ENCODE measurements at places on chromosomes 7 and 10.

- no peak for DNase-seq
Measured at GRCh38 chr10:60465801-60466200, 76.1 kb upstream of the ANK3 start.

- no peak for DNase-seq
Measured at GRCh38 chr7:12706900-12707536, 19.6 kb downstream of the ARL4A start.

DNA sequence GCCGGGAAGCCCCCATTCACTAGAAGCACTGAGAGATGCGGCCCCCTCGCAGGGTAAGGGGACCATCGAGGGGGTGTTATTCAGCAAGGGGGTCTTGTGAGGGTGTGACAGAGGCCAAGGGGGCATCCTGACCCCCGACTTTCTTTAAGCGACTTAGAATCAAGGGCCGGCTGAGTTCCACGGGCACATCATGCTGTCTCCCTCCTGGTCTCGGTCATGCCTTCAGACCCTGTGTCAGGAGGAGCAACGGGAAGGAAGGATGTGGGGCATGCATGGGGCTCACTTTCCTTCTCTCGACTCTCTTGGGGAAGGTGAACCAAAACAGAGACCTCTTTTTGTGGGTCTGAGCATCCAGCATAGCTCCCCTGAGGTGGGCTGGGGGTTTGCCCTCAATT is 2.5 kb downstream of the ACSL5 start:
- DNase-seq, result no peak

DNA sequence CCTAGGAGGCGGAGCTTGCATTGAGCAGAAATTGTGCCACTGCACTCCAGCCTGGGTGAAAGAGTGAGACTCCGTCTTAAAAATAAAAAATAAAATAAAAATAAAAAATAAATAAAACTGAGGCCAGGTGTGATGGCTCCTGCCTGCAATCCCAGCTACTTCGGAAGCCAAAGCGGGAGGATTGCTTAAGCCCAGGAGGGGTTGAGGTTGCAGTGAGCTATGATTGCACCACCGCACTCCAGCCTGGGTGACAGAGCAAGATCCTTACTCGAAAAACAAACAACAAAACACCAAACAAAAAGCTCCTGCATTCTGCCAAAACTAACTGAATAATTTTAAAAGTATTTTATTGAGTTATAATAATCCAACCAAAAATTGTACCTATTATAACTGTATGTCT is 36.2 kb downstream of the AGAP4 start:
- DNase-seq, result no peak

DNA sequence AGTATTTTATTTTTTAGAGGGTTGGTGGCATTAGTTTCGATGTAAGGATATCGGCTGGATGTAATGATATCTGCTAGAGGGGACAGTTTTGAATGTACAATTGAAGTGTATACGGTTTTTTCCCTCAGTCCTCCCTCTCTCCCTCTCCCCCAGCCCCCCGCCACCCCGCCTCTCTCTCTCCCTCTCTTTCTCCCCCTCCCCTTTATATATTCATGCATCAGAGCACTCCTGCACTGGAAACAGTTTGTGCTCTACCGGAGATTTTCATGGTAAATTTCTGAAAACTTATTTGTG is 1.6 kb downstream of the GLCCI1 start:
- DNase-seq, result no peak

GRCh38 chr10:72077275-72077990 is 10.9 kb downstream of the SPOCK2 start:
- DNase-seq, result no peak

DNA sequence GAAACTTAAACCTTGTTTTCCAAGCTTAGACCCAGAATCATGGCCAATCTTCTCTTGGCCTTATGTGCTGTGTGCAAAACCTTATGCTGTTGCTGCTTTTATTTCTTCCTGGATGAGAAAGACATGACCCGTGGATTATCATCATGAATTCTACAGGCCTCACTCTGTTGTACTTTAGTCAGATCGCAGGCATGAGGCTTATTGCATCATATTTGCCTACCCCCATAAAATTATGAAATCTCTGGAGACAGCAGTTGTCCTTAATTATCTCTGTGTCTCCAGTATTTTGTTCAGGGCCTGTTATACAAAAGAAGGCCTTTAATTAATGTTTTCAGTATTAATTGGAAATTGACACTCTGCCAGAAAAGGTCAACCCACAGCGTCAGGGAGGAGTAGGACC is 71.6 kb downstream of the PLCE1 start:
- no peak for DNase-seq
